ENCODE measurements at places on chromosomes 1 and 21.
A peak's percentile ranks its signal among the peaks of the same experiment; 100 is the strongest.

- no peak for DNase-seq
Measured at GRCh38 chr21:35203093-35203977, 154.2 kb upstream of the RUNX1 start.

GRCh38 chr21:33007747-33008146, 18.0 kb upstream of the OLIG2 start:
- DNase-seq, result no peak

- DNase-seq, result peak; percentile 61
Measured at GRCh38 chr1:154975409-154976059, 1.1 kb downstream of the CKS1B start.

DNA sequence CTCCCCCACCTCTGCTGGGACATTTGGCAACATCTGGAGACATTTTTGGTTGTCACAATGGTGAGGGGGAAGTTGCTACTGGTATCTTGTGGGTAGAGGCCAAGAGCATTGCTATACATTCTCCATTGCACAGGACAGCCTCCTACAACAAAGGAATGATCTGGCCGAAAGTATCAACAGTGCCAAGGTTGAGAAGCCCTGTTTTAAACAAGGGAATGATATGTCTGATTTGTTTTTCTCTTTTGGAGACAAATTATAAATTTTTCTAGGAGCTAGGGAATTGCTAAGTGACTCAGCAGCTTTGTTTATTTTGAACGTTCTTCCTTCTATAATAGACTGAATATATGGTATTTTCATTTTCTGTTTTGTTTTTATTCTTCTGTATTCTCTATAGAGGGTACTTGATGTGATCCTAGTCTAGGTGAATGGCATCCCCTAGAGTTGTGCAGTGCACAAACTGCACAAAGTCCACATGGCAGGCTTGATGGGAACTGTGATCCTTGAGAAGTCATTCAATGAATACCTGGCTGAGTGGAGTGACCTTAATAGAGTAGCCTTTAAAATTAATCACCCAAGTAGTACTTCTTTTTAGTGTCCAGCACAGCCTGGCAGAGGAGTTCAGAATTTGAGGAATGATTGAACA, 288.6 kb upstream of the USP24 start:
- DNase-seq, result no peak

- no peak for DNase-seq
Measured at GRCh38 chr21:16842696-16843035, 670.2 kb upstream of the CXADR start.

GRCh38 chr1:21814241-21814918, 2.3 kb downstream of the LDLRAD2 start:
- peak; percentile 11 for DNase-seq

GRCh38 chr1:88800382-88801051, 90.8 kb downstream of the GTF2B start:
- DNase-seq, result no peak

DNA sequence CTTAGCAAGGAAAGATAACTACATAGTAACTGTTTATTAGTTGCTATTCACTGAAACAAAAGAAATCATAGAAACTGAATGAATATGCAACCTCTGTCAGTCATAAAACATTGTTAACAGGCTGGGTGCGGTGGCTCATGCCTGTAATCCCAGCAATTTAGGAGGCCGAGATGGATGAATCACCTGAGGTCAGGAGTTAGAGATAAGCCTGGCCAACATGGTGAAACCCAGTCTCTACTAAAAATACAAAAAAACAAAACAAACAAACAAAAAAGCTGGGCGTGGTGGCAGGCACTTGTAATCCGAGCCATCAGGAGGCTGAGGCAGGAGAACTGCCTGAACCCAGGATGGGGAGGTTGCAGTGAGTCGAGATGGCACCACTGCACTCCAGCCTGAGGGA, 44.1 kb downstream of the CRB1 start:
- DNase-seq, result no peak

Data from stimulated activated CD8-positive, alpha-beta memory T cell treated with anti-CD3 and anti-CD28 coated beads, Interleukin-15, amount 100 ng/mL, for 48 hours (primary cell).